ENCODE measurements at places on chromosomes 4 and X.

DNA sequence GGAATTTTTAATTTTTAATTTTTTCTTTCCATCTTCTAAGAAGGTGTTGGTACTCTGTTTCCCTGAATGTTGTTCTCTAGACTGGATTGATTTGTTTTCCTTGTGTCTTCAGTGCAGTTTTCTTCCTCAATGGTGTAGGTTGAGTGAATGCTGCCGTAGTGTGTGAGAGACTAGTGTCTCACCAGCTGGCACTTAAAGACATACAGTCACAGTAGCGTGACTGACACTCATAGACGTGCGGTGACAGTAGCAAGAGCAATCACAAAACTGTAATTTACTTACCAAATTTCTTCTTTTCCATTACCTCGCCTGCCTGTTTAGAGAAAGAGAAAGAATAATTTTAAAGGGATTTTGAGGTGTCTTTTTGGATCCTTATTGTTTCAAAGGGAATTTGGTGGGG lies 21.4 kb upstream of the PGM2 start:
- DNase-seq, result no peak

GRCh38 chr4:1604706-1605205 lies 79.4 kb downstream of the FAM53A start:
- no peak for DNase-seq

GRCh38 chr4:8665406-8666360 lies 73.1 kb downstream of the CPZ start:
- no peak for DNase-seq

GRCh38 chrX:50622751-50623150 lies 152.1 kb upstream of the DGKK start:
- no peak for DNase-seq

DNA sequence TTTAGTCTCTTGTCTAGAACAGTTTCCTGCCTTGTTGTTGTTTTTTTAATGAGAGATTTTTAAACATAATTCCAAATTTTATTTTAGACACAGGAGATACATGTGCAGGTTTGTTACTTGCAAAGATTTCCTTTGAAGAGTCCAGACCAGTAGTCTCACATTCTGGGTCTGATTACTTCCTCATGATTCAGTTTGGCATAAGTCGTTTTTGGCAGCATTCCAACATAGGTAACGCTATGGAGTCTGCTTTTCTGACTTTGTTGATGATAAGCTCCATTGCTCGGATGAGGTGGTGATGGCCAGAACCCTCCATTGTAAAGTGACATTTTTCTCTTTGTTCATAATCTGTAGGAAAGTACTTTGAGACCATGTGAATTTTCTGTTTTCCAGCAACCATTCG lies 74.7 kb downstream of the CLCN4 start:
- no peak for DNase-seq

- no peak for DNase-seq
These were observed 98.5 kb upstream of the INPP4B start for GRCh38 chr4:142944565-142944964.

- no peak for DNase-seq
These were observed 586.2 kb downstream of the RAB28 start for GRCh38 chr4:12897954-12898353.

- no peak for DNase-seq
These were observed 62.8 kb upstream of the NEIL3 start for GRCh38 chr4:177246641-177247584.

DNA sequence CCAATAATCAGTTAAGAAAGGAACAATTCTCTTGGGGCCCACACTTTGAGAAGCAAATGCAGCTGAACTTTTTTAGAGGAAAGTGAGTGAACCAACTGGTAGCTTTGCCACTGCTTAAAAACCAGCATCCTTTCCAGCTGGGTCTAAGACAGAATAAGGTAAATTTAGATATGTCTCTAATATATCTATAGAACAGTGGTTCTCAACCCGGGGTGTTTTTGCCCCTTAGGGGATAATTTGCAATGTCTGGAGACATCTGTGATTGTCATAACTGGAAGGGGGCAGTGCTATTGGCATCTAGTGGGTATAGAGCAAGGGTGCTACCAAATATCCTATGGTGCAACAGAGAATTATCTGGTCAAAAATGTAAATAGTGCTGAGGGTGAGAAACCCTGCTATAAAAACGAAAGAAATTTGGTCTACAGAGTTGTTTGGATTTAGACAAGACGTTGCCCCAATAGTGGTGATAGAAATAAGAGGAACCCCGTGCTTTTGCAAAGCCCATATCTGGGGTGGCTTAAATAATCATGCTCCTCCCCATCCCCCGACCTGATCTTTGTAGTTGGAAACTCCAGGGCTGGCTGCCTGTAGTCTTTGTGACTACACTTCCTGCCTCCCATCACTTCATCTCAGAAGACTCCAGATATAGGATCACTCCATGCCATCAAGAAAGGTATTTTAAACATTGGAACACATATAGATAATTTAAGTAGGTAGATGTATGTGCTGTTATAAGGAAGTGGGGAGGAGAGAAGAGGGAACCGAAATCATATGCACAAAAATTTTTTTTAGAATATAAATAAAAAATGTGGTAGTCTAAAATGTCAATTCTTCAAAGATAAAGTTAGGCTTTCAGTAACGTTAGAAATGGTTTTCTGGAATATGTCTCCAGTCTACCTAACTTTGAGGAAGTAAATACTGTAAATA lies at the start of gene TLR7:
TLR7 (plus strand) TSS at position 622 of the 927 bp plus-strand sequence. CDS start 507 bp downstream, outside the sequence.
- no peak for DNase-seq

GRCh38 chr4:52102587-52102986 lies 51.5 kb downstream of the SPATA18 start:
- DNase-seq, result no peak
